Activated gamma-delta T cell (primary cell): ENCODE measurements at places on chromosomes 11 and 22.

DNA sequence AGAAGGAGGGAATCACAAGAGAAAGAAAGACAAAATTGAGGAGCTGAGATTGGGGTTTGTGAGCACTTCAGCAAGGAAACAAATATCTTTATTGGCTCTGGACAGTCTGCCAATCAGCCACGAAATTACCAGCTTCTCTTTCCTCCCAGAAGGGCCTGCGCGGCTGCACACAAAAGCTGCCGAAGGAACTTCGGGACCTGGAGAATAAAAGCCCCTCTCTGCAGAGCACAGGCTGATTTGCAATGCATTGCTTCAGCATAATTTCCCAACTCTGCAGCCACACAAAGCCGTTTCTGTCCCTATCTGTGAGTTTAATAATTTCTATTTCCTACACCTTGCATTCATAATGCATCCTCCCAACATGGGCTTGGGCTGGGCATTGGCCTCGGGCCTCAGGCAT, 522.6 kb downstream of the BUD13 start:
- no peak for DNase-seq

DNA sequence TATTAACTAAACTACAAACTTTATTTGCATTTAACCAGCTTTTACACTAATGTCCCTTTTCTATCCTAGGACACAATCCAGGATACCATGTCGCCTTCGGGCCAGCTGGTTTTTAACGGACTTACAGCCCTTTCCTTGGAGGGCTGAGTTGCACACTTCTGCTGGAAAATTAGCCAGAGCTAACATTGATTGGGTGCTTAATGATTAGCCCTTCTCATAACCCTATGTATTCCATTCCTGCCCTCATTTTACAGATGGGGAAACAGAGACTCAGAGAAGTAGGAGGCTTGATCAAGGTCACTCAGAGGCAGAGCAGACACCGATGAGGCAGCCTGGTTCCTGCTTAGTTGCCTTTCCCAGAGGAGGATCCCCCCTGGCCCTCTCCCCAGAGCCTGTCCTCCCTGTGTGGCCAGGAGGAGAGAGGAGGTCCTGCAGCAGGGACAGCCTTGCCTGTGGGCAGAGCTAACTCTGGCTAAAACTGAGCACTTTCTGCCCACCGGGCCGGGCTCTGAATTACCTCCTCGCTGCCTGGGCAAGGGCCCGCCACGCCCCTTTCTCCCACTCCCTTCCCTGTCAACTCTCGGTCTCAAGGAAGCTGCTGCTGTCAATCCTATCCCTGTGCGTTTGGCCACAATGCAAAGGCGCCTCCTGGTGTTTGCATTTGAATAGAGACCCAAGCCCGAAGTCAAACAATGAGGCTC, 59.6 kb upstream of the PAX6 start:
- DNase-seq: no peak

DNA sequence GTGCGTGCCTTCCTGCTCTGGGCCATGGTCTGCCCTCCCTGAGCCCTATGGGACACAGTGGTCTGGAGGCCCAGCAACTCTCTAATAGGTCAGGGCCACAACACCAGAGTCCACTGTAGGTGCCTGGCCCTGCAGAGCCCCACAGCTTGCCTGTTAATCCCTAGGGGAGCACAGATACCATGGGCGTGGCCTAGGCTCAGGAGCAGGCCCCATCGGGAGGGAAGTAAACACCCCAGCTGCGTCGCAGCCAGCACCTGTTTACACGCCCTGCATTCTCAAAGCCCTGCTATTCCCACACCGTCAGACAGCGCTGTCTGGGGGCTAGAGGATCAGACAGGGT, 2.5 kb downstream of the KCTD17 start:
- DNase-seq: no peak

DNA sequence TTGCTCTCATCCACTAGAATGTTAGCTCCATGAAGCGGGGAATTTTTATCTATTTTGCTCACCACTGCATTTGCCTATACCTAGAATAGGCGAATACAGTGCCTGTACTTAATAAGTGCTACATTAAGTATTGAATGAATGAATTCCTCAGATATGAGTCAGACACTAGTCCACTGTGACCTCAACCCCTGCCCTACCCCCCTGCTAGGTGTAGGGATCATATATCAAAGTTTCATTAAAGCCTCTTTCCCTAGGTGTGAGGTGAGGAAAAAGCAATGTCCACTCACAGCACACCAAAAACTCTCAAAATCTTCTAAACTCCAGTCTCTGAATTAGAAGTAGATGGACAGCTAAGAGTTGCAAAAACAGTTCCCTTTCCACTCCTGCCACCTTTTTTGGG, 9.8 kb upstream of the PSMA1 start:
- no peak for DNase-seq

GRCh38 chr11:3837793-3838192, 3.0 kb downstream of the RHOG start:
- DNase-seq: no peak

DNA sequence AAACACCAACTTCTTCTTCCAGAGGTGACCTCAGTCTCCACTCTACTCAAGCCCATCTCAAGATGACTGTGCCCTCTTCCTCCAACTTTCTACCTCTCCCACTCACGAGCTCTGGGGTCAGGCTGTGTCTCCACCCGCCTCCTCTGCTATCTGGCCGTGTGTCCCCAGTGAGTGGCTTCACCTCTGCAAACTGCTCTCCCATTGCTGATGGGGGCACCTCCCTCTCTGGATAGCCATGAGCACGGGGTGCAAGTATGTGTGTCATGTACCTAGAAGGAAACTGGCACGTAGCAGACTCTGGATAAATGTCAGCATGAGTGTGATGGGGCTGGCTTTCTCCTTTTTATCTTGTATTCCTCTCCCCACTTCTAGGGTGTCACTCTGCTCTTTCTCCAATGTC, 18.3 kb upstream of the RAC2 start:
- no peak for DNase-seq

GRCh38 chr11:35611741-35612140, 6.5 kb upstream of the FJX1 start:
- DNase-seq: no peak

DNA sequence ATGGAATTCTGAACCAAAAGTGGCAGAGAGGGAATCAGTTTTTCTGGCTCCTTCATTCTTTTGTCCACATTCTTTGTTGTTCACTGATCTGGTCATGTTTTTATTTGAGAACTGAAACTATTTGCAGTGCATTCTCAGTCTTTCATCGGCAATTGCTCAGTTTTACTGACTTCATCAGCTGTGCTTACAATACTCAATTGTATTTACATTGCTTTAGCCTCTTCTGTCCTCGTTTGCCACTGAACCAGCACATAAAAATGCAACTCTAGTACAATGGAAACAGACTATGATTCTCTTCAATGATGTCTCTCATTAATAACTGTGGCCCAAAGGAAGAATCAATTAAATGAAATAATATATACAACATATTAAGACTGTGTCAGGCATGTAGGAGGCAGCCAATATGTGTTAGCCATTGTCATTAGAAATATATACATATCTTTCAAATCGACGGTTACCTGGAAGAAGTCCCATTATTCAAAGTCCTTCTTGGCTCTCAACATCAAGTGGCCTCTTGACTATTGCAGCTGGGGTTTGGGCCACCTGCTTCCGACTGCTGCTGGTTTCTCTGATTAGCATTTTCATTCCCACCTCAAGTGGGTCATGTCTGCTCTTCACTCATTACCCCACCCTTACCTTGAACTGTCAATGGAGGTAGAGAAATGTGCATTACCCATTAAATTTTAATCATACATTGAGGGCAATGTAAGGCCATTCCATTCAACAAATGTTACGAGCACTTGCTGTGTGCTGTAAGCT, 600.1 kb downstream of the INSC start:
- no peak for DNase-seq

- no peak for DNase-seq
These were observed 17.5 kb upstream of the ACCSL start for GRCh38 chr11:44029977-44030911.

DNA sequence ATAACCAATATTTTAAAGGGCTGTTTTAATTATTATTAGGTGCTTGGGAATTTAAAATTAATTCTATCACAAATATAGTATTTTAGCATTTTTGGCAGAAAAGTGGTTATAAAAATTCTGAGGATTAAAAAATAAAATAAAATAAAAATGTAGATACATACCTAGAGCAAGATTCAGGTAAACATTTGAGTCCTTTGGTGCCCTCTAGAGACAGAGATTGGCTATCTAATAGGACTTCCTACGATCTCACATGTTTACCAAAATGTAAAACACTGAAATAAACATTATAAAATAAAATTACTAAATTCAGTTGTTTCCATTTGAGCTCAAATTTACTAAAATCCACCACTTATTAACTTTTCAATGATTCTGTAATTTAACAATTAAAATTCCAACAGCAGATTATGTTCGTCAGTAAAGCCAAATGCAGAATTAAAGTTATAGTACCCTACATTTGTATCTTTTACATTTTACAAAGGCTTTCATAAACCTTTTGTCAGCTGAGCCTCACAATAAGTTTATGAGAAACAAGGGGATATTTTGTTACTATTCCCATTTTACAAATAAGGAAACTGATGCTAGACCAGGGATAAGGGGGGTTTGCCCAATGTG, 27.7 kb downstream of the SLC36A4 start:
- DNase-seq: no peak

GRCh38 chr11:44199298-44199697, 103.8 kb downstream of the EXT2 start:
- DNase-seq: no peak

- DNase-seq: no peak
These were observed 18.5 kb downstream of the GRK3 start for GRCh38 chr22:25582946-25583345.

DNA sequence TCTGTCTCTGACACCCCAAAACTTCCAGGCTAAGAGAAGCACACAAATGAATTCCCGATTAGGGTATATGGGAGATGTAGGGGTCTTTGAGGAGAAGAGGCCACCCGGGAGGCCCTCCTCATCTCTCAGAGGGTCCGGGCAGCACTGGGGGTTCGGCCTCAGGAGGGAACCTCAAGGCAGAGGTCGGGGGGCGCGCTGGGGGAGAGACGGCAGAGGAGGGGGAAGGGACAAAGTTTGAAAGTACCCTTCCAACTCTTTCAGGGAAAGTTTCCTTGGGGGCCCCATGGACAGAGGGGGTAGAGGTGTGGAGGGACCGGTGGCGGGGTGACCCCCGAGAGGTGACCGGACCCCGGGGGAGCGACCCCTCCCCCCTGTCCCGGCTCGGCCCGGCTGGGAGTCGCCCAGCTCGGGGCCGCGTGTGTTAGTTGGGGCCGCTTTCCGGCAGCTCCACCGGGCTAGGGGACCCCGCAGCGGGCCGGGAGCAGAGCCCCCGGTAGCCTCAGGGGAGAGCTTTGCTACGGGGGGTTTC, 3.3 kb upstream of the GCAT start:
- no peak for DNase-seq

DNA sequence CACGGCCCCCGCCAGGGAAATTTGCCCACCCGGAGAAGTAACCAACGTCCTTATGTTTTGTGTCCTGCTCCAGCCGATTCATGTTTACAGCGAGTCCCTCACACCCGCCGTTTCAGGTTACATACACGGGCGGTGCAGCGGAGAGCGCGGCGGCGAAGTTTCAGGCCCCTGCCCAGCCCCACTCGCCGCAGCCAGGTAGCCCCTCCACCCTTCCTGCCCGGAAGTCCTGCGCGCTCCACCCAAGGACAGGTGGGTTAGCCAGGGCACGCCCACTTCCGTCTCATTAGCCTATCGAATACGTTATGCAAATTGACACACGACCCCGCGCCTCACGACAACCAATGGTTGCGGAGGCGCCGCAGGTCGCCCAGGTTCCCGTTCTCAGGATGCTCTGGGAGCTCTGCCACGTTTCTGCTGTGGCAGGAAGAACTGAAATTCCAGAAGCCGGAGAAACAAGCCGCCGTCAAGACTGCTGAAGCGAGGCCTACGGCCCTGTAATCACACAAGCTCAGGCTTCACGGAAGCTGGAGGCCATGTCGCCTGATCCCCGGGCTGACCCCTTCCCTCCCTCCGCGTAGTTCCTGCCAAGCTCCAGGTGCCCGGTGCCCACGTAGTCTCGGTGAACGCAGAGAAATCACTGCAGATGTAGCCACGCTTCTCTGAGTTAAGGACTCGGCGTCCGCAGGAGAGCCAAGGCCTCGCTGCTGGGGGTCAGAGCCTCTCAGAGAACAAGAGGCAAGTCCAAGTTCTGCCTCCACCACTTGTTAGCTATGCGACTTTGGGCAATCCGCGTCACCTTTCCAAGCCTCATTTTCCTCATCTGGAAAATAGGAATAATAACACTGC, 22.4 kb upstream of the MYH9 start:
- DNase-seq: no peak

DNA sequence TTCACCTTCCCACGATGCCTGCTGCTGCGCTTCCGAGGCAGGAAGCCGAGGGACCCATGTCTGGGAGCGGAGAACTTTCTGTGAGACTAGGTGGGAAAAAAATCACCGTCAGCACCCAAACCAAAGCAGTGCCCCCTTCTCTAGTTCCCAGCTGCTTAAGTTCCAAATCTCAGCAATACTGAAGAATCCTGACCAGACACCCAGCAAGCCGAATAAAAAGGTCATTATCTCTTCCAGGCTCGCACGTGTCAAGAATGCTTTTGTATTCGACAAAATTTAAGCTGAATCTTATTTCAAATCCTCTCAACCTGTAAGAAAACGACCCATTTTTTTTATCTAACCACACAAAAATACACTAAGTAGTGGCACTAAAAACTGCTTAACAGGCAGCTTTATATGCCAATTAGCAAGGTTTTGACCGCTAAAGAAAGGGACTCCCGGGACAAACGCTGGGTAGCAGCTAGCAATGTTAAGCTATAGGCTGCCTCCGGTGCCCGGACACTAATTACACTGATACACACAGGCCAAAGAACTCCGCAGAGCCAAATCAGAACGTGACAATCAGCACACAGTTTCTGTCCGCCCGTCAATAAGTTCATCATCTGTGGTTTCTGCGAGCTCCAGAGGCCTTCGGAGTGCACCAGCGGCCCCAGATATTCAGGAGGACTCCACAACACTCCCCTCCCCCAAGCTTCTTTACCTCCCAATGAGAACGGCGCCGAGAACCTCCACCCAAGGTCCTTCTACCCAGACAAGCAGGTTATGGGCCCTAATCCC, 728 bp downstream of the RPL3 start:
- DNase-seq: no peak

GRCh38 chr11:95877291-95877690, 46.6 kb downstream of the MTMR2 start:
- DNase-seq: no peak

GRCh38 chr22:29386708-29387107, 1.7 kb downstream of the AP1B1 start:
- DNase-seq: no peak
